ENCODE measurements at places on chromosomes 1 and 21.

DNA sequence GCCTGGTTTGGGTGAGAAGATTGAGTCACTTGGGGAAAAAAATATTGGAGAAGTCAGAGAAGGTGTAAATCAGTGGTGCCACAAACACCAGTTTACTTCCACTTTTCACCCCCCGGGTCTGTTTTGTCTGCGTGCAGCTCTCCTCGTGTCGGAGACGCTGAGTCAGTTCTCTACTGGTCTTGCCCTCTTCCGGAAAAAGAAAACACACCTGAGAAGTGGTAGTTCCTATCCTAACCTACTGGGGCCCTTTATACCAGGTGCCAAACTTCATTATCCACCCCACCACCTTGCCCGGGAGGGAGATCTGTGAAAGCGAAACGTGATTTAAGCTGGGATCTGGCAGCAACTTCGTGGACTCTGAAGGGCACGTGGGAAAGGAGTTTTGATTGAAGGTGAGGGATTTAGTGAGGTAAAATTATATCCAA, 855 bp upstream of the IVNS1ABP start:
- peaks cover 32% of the 10 kb centered on the region for H3K36me3 ChIP-seq
- no peak for DNase-seq
- peaks cover 58% of the 10 kb centered on the region for H3K4me1 ChIP-seq
- H3K4me3 ChIP-seq, result peak overlapping the region; percentile 96

DNA sequence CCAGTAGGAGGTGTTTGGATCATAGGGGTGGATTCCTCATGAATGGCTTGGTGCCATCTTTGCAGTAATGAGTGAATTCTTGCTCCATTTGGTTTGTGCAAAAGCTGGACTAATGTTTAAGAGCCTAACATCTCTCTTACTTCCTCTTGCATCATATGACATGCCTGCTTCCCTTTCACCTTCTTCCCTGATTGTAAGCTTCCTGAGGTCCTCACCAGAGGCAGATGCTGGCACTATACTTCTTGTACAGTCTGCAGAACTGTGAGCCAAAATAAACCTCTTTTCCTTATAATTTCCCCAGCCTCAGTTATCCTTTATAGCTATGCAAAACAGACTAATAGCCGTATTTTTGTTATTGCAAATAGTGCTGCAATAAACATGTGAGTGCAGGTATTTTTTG, 8.1 kb downstream of the PRSS38 start:
- DNase-seq, result no peak
- peaks cover 23% of the 10 kb centered on the region for H3K27me3 ChIP-seq
- H3K4me3 ChIP-seq, result no peak overlapping the region
- H3K36me3 ChIP-seq, result no peaks in the 10 kb centered on the region

DNA sequence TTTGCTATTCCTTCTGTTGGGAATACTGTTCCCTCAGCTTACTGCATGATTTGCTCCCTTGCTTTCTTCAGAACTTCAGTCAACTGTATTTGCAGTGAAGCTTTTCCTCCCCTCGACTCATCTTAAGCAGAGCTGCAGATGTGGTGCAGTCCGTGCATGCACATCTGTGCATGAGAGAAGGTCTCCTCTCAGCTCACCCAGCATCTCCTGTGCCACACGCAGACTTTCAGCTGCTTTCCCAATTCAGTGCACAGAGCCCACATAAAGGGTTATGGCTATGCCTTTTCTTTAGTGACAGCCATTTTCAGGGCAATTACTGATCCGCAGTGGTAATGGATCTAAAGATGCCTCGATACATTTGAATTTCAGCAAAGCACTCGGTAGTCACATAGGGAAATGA, 13.5 kb upstream of the NTPCR start:
- no peak overlapping the region for H3K4me3 ChIP-seq
- DNase-seq, result no peak
- no peaks in the 10 kb centered on the region for H3K36me3 ChIP-seq
- H3K27me3 ChIP-seq, result no peaks in the 10 kb centered on the region
- H3K27ac ChIP-seq, result no peak overlapping the region

DNA sequence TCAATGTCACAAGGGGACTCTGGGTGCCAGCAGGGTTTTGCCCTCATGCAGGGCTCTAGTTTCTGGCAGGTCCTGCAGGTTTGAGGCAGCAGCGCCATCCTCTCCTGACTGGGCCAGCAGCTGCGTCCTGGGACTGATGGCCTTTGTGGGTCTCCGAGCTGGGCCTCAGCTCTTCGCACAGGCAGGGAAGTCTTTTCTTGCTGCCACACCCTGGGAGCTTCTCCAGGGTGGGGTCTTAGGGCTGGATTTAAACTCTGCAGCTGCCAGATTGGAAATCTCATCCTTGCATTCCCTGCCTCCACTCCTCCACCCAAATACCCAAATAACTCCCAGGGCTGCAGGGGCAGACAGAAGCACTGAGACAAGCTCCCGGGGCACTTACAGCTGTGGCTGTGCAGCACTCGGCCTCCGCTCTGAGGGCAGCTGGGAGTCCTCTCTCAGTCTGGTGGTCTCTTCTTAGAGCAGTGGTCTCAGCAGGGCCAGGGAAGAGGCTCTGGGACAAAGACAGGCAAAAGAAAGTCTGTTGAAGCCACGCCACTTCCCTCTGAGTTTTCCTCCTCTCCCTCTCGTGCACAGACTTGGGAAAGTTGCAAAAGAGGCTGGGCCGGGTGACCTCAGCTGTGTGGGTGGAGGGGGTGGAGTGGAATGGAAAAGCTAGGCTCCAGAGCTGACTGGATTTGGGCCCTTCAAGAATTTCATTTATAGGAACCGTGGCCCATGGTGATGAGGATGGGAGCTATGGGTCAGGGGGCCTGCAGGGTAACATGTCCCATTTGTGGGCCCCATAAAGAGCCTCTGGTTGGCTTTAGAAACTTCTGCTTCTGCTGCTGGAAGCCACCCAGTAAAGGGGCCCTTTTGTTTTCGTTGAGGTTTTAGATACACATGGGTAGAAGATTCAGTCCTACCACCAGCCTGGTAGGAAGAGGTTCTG, at the start of gene RAB7B:
RAB7B (minus strand) TSS at position 525 of the 931 bp plus-strand sequence. CDS start 9,260 bp downstream, outside the sequence.
- peaks cover 43% of the 10 kb centered on the region for H3K4me1 ChIP-seq
- no peak for DNase-seq
- H3K27me3 ChIP-seq, result peaks cover 3% of the 10 kb centered on the region
- no peak within 1 kb of the TSS for H3K4me3 ChIP-seq

- H3K27ac ChIP-seq, result no peak overlapping the region
- H3K4me1 ChIP-seq, result peaks cover 14% of the 10 kb centered on the region
- H3K27me3 ChIP-seq, result peaks cover 5% of the 10 kb centered on the region
Measured at GRCh38 chr1:77513839-77514763, 168.4 kb downstream of the ZZZ3 start.

DNA sequence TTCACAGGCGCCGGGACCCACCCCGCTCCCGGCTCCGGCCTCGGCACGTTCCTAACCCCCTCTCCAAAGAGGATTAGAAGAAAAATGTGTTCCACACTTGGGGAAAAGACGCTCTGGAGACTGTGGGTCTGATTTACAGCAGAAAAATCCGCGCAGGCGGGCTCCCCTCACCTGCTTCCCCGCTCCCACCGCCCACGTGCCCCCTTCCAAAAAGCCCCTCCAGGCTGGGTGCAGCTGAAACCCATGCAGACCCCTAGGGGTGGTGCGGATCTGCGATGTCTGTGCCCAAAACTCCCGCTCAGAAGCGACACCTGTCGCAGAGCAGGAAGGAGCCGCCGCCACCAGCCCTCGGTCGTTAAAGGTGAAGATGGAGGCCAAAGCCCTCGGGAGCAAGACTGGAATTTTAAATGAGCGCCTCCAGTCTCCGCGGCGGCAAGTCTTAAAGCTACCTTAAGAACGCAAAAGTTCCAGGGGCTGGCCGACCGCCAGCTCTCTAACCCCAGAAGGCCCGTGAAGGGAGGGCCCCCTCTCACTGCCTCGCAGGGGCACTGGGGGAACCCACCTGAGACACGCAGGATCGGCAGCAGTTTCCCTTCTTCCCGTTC, 688 bp upstream of the CHD5 start:
- H3K27me3 ChIP-seq, result peaks cover 45% of the 10 kb centered on the region
- no peak for DNase-seq
- peaks cover 26% of the 10 kb centered on the region for H3K4me1 ChIP-seq
- peak overlapping the region; percentile 68 for H3K4me3 ChIP-seq
- peaks cover 17% of the 10 kb centered on the region for H3K36me3 ChIP-seq

DNA sequence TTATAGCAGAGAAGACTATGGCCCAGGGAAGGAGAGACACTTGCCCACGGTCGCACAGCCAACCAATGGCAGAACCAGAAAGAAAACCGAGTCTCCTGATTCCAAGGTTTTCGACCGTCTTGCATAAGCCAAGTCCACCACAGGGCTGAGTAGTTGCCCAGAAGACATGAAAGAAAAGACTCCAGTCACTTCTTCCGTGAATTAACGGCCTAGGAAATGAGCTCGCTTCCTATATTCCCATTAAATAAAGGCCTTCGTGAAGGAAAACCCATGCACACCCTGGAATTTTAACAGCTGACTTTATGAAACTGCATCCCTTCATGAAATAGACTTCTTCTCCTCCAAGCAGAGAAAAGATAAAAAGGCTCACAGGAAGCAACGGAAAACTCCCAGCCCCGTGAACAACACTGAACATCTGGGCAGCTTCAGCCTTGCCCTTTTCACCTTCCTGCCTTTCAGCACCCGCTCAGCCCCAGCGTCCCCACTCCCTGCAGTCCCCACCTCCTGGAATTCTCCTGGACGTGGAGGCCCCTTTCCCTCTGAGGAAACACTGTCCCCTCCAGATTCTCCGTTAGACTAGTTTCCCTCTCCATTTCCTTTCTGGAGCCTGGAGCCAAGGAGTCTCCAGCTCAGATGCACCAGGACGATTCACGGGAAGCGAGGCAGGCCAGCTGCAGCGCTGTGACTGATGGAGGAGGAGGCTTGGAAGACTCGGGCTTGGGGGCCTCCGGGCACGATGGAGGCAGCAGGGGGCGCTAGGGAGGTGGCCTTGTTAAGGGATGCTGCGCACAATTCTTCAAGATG, 2.7 kb upstream of the MYOC start:
- H3K27me3 ChIP-seq, result peaks cover 14% of the 10 kb centered on the region
- H3K27ac ChIP-seq, result peak overlapping the region; percentile 42
- DNase-seq, result peak; percentile 80
- peak overlapping the region; percentile 71 for H3K4me3 ChIP-seq
- H3K36me3 ChIP-seq, result no peaks in the 10 kb centered on the region

DNA sequence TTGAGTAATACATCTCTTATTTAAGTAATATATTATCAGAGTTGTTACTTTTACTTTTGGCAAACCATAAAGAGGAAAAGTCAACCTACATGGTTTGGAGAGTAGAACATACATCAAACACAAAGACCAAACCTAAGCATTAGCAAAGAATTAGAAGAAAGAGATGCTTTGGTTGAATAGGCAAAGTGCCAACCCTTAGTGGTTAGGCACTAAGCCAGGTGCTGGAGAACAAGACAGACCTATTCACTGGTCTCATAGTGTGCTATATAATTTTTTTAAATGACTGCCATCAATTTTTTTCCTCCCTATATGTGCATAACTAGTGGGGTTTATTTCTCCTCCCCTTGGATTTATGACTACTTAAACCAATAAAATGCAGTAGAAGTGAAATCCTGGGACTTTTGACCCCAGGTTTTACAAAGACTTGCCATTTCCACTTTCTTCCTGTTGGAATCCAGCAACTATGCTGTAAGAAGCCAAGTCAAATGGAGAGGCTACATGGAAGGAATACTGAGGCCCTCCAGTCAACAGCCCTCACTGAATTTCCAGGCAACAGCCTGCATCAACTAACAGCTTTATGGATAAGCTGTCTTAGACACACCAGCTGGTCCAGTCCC, 69.8 kb upstream of the HAO2 start:
- no peak overlapping the region for H3K27ac ChIP-seq
- H3K36me3 ChIP-seq, result no peaks in the 10 kb centered on the region
- H3K4me3 ChIP-seq, result no peak overlapping the region

GRCh38 chr1:96333522-96334235, 387.9 kb upstream of the PTBP2 start:
- H3K27me3 ChIP-seq, result no peaks in the 10 kb centered on the region
- H3K4me1 ChIP-seq, result no peaks in the 10 kb centered on the region
- no peaks in the 10 kb centered on the region for H3K36me3 ChIP-seq
- no peak overlapping the region for H3K4me3 ChIP-seq
- no peak for DNase-seq
- H3K27ac ChIP-seq, result no peak overlapping the region

GRCh38 chr21:36859744-36860501, 106.5 kb downstream of the HLCS start:
- H3K4me3 ChIP-seq, result no peak overlapping the region
- peaks cover 32% of the 10 kb centered on the region for H3K4me1 ChIP-seq
- DNase-seq, result peak; percentile 52
- peaks cover 3% of the 10 kb centered on the region for H3K27me3 ChIP-seq

DNA sequence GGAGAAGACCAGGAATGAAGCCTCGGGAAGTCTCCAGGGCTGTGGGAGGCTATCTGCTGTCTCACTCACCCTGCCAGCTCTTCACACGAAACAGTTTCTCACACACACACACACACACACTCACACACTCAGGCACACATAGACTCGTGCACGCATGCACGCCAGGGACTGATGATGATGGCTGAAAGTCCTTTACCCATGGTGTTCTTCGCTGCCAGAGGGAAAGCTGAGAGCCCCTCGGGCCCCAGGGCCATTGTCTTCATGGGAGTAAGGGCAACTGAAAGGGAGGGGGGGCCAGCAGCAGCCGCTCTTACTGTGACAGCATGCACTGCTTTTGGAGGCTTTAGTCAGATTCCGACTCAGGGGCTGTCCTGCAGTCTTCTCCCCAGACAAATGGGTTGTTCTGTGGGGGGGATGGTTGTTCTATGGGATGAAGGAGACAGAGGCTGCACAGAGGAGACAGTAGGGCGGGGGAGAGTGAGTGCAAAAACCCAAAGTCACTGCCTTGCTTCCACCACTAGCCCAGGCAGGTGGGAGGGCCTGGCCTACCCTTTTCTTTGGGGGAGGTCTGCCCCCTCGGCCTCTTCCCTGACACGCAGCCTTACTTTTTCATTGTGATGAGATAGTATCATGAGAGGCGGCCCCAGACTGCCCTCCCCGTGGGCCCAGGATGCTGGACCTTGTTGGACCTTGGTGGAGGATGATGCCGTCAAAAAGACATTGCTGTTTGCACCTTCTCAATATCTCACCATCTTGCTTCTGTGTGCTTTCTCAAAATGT, 29.0 kb downstream of the STUM start:
- H3K27me3 ChIP-seq, result peaks cover 15% of the 10 kb centered on the region
- no peak overlapping the region for H3K4me3 ChIP-seq
- H3K4me1 ChIP-seq, result peaks cover 13% of the 10 kb centered on the region
- H3K36me3 ChIP-seq, result no peaks in the 10 kb centered on the region
- no peak overlapping the region for H3K27ac ChIP-seq

GRCh38 chr1:177871613-177872307, 98.1 kb downstream of the SEC16B start:
- H3K36me3 ChIP-seq, result no peaks in the 10 kb centered on the region
- peak overlapping the region; percentile 46 for H3K27ac ChIP-seq
- no peak overlapping the region for H3K4me3 ChIP-seq
- H3K27me3 ChIP-seq, result peaks cover 6% of the 10 kb centered on the region

- no peak for DNase-seq
- no peaks in the 10 kb centered on the region for H3K36me3 ChIP-seq
- no peak overlapping the region for H3K4me3 ChIP-seq
- H3K27ac ChIP-seq, result no peak overlapping the region
- H3K27me3 ChIP-seq, result peaks cover 2% of the 10 kb centered on the region
Measured at GRCh38 chr1:59183749-59184317, 113.1 kb upstream of the FGGY start.

- no peaks in the 10 kb centered on the region for H3K27me3 ChIP-seq
- peaks cover 39% of the 10 kb centered on the region for H3K36me3 ChIP-seq
- no peaks in the 10 kb centered on the region for H3K4me1 ChIP-seq
- H3K27ac ChIP-seq, result no peak overlapping the region
- DNase-seq, result no peak
- H3K4me3 ChIP-seq, result no peak overlapping the region
Measured at GRCh38 chr1:92623187-92623778, 136.6 kb upstream of the GFI1 start.

GRCh38 chr1:31798433-31799195, 17.2 kb downstream of the SPOCD1 start:
- H3K4me1 ChIP-seq, result peaks cover 52% of the 10 kb centered on the region
- no peak overlapping the region for H3K4me3 ChIP-seq
- no peak for DNase-seq
- H3K36me3 ChIP-seq, result no peaks in the 10 kb centered on the region
- H3K27me3 ChIP-seq, result peaks cover 18% of the 10 kb centered on the region
